ENCODE measurements at places on chromosomes 7 and 10. TPM values are rescaled to one million over a fixed set of nuclear protein-coding genes. Genes with fewer than 3 reads are reported as not detected.

The LBX1 gene
- not detected for total RNA-seq

DNA sequence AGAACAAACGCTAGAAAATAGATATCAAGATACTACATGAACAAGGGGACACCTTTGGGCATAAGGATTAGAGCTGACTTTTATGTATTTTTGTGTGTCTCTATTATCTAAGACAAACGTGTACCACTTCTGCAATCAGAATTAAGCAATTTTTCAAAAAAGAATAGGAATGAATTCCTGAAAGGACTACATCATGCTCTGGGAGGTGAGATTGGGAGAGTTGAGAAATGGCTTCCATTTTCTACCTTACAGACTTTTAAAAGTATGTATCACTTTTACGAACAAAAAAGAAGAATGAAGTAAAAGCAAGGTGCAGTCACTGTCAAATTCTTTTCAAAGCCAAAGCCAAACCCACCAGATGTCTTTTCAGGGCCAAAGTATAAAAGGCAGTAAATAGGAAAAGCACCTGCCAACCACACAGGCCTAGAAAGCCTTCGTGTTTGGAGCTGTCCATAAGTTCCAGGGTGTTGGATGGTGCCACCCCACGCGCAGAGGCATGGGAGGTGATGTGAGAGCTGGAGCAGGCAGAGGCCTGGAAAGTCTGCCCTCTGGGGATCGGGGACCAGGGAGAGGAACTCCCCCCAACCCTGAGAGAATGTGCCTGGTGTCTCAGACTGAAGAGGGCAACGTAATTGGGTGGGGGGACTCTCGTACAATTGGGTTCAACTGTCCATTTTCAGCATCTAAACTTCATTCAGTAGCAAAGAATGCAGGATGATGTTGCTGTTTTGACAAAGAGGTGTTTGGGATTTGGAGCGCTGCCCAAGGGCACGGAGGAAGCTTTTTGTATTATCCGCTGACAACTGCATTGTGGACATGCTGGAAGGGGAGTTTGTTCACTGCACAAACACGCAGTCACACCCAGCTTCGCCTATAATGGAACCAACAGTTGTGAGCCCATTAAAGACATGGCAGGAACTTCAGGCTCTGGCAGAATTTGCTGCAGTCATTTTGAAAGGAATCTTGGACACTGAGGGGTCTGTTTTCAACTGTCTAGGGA lies 17.6 kb upstream of the CTBP2 start:
- no peaks in the 10 kb centered on the region for H3K36me3 ChIP-seq
- H3K27me3 ChIP-seq, result peaks cover 6% of the 10 kb centered on the region
- no peak for DNase-seq
- no peaks in the 10 kb centered on the region for H3K4me1 ChIP-seq

GRCh38 chr10:94293354-94293753 lies 69.4 kb downstream of the NOC3L start:
- H3K4me3 ChIP-seq, result no peak overlapping the region
- DNase-seq, result no peak
- no peaks in the 10 kb centered on the region for H3K36me3 ChIP-seq

- peak; percentile 67 for DNase-seq
- H3K27me3 ChIP-seq, result no peaks in the 10 kb centered on the region
- peaks cover 7% of the 10 kb centered on the region for H3K36me3 ChIP-seq
- H3K4me1 ChIP-seq, result peaks cover 53% of the 10 kb centered on the region
- peak overlapping the region; percentile 89 for H3K4me3 ChIP-seq
These were observed 3.7 kb downstream of the RGS10 start for GRCh38 chr10:119538632-119539358.

The TMEM106B gene
- 45.7 TPM for total RNA-seq

DNA sequence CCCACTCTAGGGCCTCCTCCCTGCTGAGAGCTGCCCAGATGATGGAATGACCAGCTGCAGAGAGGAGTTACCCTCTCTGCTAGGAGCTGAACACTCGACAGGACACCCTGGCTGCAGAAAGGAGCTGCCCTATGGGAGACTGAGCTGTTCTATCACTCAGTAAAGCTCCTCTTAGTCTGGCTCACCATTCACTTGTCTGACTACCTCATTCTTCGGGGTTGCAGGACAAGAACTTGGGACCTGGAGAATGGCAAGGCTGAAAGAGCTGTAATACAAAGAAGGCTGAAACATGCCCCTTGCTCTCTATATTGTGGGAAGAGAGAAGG lies 30.5 kb downstream of the CRTAC1 start:
- H3K36me3 ChIP-seq, result no peaks in the 10 kb centered on the region
- no peak overlapping the region for H3K27ac ChIP-seq
- H3K4me1 ChIP-seq, result no peaks in the 10 kb centered on the region
- no peak for DNase-seq

The WIPF3 gene
- not detected for total RNA-seq

GRCh38 chr10:23158370-23158769 lies 33.7 kb upstream of the PTF1A start:
- H3K36me3 ChIP-seq, result no peaks in the 10 kb centered on the region
- DNase-seq, result no peak
- H3K4me1 ChIP-seq, result peaks cover 6% of the 10 kb centered on the region
- no peak overlapping the region for H3K27ac ChIP-seq

The CCDC136 gene
- 14.5 TPM for total RNA-seq

GRCh38 chr10:128714644-128715415 lies 588.6 kb upstream of the MKI67 start:
- H3K27me3 ChIP-seq, result no peaks in the 10 kb centered on the region
- no peak for DNase-seq
- no peaks in the 10 kb centered on the region for H3K4me1 ChIP-seq
- H3K4me3 ChIP-seq, result no peak overlapping the region
- no peak overlapping the region for H3K27ac ChIP-seq

GRCh38 chr7:26348234-26348851 lies 56.7 kb downstream of the SNX10 start:
- H3K27ac ChIP-seq, result no peak overlapping the region
- H3K36me3 ChIP-seq, result peaks cover 23% of the 10 kb centered on the region
- no peak for DNase-seq
- no peak overlapping the region for H3K4me3 ChIP-seq
- H3K4me1 ChIP-seq, result peaks cover 2% of the 10 kb centered on the region

The LRGUK gene
- 0.17 TPM for total RNA-seq

Data from activated naive CD8-positive, alpha-beta T cell treated with anti-CD3 and anti-CD28 coated beads, Interleukin-2, amount 10 ng/mL, durations not matched to agents 7 days and 5 days (primary cell).